ENCODE measurements at places on chromosomes 7 and 10. TPM values are rescaled to one million over a fixed set of nuclear protein-coding genes. Genes with fewer than 3 reads are reported as not detected.

The CFTR gene
- not detected for total RNA-seq

The CDC14C gene
- total RNA-seq, result not detected

DNA sequence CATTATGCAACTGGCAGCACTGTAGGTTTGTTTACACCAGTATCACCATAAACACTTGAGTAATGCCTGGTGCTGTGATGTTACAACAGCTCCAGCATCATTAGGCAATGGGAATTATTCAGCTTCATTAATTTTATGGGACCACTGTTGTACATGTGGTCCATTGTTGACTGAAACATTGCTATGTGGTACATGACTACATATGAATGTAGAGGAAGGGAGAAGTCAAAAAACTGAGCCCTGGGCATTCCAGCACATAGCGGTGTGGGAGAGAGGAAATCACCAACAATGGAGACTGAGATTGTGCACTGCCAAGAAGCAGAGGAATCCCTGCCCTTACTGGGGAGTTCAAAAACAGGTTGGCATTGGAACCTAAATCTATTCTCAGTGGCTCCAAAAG, 89.0 kb downstream of the TRIM24 start:
- no peak for DNase-seq

GRCh38 chr7:48759431-48760080, 164.8 kb upstream of the CDC14C start:
- no peak for DNase-seq

GRCh38 chr10:66378117-66378876, 547.5 kb upstream of the LRRTM3 start:
- DNase-seq, result no peak

GRCh38 chr7:123789817-123790216, 41.0 kb upstream of the WASL start:
- no peak for DNase-seq

DNA sequence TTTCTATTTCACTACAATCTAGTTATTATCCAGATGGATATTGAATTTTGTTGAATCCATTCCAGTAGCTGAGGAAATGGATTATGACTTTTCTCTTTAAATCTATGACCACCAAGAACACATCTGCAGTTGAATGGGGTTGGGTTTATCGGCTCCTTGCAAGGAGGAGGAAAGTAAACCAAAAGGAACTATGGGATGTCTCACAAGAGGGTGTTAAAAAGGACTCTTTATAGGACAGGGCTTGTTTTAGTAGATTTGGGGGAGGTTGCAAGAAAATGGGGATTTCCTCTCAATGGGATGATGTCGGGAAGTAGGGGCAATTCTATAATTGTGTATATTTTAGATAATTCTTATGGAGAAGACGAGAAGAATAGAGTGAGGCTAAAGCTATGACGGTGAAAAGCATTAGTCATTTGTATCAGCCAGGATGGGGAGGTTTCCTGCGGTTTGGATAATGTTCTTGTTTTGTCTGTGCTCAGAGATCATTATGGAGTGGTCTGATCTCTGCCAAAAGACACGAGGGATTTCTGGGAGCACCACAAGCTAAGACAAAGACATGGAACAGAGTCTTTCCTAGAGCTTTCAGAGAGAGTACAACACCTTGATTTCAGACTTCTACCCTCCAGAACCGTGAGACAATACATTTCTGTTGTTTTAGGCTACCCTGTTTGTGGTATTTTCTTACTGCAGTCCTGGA, 5.3 kb upstream of the LRRC61 start:
- DNase-seq, result no peak

Data from spleen (tissue), 13 donors.